ENCODE measurements at places on chromosomes 16 and 17.
A peak's percentile ranks its signal among the peaks of the same experiment; 100 is the strongest.

DNA sequence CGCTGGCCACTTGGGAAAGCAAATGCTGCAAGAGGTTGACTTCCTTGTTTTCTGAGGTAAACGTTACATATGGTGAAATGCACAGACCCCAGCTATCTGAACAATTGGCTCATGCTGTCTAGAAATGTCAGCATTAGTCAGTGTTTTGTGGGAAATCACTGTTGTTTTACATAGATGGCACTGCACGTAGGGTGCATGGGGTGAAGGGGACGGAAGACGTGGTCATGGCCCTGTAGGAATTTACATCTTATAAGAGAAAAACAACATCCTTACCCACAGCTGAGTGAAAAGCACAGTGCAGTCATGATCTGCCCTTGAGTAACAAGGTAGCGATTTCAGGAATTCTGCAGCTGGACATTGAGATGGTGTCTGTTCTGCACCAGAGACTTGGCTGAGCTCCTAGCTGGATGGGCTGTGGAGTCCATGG lies 15.2 kb downstream of the RPTOR start:
- DNase-seq: no peak

DNA sequence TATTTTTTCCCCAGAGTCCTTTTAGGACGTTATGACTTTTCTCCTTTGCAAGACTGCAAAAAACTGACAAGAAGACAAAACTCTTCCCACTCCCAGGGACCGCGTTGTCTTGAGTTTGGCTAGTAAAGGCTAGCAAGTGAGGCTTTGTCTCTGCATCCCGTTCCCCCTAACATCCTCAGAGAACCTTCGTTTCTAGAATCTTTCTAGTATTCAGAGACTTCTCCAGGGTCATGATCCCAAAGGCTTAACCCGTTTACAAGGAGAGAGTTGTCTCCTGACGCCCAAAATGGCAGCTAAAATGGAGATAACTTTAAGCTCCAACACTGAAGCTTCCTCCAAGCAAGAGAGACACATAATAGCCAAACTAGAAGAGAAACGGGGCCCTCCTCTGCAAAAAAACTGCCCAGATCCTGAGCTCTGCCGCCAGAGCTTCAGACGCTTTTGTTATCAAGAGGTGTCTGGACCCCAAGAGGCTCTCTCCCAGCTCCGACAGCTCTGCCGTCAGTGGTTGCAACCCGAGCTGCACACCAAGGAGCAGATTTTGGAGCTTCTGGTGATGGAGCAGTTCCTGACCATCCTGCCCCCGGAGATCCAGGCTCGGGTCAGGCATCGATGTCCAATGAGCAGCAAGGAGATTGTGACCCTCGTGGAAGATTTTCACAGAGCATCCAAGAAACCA lies 843 bp downstream of the ZNF174 start:
- DNase-seq: peak; percentile 8

DNA sequence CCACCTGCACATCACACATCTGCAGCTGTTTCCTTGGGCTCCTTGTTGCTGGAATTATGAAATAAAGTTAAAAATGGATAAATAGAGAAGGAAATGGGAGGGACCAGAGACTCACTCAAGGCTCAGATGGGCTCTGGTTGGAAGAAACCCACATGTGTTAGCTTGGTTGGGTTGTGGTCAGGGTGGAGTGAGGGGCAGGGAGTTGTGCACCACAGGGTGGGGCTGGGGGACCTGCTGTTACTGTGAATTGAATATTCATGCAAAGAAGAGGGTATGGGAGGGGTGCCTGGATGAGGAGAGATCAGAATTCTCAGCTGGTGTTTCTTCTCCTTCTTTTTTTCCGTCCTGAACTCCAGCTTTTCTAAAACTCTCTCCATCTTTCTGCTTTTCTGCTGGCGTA lies 320.7 kb downstream of the MAP2K4 start:
- DNase-seq: no peak

GRCh38 chr17:65515959-65516948 lies 45.2 kb downstream of the AXIN2 start:
- DNase-seq: peak; percentile 44

GRCh38 chr16:26601335-26601734 lies 465.4 kb upstream of the C16orf82 start:
- DNase-seq: no peak
